A673 (cell line): ENCODE measurements at places on chromosomes 6 and 20.

DNA sequence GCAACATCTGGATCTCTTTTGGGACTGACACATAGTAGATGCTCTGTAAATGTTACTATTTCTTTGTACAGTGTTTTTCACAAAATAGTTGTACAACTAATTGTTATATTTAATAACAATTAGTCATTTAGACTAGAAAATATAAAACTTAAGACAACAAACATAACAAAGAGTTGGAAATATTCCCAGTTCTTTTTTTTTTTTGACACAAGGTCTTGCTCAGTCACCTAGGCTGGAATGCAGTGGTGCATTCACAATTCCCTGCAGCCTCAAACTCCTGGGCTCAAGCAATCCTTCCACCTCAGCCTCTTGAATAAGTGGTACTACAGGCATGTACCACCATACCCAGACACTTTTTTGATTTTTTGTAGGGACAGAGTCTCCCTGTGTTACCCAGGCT, 105.8 kb downstream of the UTRN start:
- no peak for DNase-seq

- no peak for DNase-seq
Measured at GRCh38 chr20:63791497-63792156, 39.4 kb downstream of the ZBTB46 start.

DNA sequence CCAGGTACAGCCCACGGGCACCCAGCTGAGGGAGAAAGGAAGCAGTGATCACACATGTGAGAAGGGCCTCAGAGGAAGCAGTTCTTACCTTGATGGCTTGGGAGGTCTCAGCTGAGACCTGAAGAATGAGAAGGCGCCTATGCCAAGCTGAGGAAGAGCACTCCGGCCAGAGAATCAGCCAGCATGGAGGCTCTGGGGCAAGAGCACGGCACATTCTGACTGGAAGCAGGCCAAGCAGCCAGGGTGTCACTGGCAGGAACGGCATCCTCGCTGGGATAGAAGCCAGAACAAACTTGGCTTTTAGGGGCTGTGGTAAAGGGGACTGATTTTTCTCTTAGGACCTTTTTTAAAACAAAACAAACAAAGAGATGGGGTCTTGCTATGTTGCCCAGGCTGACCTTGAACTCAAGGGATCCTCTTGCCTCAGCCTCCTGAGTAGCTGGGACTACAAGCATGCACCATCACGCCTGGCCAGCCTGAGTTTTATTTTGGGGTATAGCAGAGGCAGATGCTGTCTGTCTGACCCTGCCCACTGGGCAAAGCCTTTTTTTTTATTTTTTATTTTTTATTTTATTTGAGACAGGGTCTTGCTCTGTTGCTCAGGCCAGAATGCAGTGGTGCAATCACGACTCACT, 17.6 kb downstream of the GHRH start:
- no peak for DNase-seq

GRCh38 chr6:108363113-108363512, 68.3 kb downstream of the AFG1L start:
- DNase-seq, result no peak

GRCh38 chr6:170116636-170117035, 174.2 kb downstream of the DLL1 start:
- DNase-seq, result no peak

GRCh38 chr6:168040856-168041496, 38.0 kb downstream of the FRMD1 start:
- DNase-seq, result no peak

GRCh38 chr6:98514073-98514720, 320.2 kb upstream of the POU3F2 start:
- DNase-seq, result peak; percentile 14

- peak; percentile 85 for DNase-seq
Measured at GRCh38 chr6:84137051-84137375, 90.4 kb downstream of the CEP162 start.

- DNase-seq, result no peak
Measured at GRCh38 chr6:3874069-3874468, 24.9 kb downstream of the FAM50B start.

DNA sequence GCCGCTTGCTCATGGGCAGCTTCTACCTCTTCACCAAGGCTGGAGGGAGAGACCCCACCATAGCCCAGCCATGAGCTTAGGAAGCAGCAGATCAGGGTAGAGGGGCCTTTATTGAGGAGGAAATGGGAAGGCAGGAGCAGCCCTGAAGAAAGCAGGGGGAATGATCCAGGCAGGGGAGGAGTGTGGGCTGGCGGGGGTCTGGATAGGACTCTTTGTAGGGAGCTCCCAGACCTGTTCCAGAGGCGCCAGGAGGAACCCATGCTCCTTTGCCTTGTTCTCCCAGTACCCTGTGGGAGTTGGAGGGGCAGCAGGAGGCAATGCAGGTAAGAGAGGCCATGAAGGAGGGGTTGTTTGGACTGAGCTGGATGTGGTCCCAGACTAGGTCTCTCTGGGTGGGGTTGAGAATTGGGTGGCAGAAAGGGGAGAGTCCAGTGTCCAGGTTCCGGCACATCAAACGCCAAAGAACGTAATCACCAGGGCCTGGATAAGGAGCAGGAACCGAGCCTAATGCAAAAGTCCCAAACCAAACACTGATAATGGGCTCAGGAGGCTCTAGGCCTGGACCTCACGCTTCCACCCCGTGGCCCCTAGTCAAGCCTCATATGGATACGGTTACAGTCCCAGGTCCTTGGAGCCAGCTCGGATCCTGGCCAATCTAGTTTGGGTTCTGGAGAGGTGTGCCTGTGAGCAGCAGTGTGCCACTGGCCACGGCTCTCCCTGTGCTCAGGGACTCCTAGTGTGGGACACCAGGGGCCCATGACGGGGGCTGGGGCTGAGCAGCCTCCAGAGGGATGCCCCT, 12.1 kb upstream of the PGC start:
- DNase-seq, result no peak

DNA sequence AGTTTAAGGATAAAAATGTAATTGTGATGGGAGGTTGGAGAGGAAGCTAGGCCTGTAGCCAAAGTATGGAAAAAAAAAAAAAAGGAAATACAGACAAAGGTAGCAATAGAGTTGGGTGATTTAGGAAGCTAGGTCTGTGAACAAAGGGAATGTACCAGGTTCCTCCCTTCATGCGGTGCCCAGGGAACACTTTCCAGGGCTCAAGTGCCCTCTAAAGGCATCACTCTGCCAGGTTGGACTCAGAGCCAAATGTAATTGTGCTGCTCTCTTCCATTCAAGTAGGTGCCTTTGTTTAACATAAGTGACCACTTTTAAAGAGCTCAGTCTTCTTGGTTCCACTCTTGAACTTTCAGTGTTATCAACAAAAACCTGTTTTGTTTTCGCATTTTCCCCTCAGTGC, 159.7 kb upstream of the AHI1 start:
- DNase-seq, result no peak

DNA sequence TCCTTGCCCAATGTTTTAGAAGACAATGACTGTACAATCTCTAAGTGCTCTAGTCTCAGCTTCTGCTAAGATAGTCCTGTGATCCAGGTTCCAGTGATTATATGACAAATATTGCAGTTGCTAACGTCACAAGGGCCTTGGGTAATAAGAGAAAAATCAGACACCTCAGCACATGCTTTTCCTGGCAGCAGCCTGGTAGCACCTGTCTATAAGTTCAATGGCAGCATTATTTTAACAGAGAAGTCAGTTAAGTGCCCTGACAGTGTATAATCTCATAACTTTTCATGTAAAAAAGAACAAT, 121.3 kb upstream of the BCLAF1 start:
- no peak for DNase-seq

DNA sequence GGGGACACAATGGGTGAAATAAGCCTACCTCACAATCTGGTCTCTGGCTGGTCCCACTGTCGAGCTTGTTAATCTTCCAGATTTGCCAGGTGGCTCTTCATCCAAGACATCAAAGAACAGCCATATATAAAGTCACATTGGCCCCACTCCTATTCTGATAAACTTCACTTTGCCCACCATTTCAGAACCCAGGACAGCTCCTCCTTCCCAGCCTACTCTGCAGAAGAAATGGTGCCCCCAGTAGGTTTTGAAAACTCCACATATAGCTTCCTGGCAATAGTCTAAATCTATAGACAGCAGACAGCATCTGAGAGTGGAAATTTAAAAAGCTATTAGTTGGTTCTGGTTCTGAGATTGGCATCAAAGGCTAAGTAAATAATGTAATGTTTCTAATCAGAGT, 143.1 kb upstream of the PCSK2 start:
- DNase-seq, result peak; percentile 62

DNA sequence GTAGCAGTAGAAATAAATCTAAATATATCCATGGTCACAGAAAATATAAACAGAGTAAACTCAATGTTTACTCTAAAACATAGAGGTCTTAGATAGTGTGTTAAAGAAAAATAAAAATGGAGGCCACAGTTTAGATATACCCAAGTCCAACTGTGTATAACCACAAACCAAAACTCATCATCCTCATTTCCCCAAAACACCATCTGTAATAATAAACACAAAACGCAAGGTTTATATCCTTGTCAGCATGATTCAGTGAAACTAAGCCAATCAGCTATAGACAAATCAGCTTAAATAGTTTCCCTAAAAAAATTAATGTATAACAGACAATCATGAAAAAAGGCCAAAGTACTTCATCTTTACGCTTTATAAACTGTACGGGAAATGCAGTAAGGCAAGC, 2.7 kb upstream of the HACE1 start:
- DNase-seq, result no peak

- no peak for DNase-seq
Measured at GRCh38 chr6:110075406-110075805, 97.3 kb downstream of the GPR6 start.

DNA sequence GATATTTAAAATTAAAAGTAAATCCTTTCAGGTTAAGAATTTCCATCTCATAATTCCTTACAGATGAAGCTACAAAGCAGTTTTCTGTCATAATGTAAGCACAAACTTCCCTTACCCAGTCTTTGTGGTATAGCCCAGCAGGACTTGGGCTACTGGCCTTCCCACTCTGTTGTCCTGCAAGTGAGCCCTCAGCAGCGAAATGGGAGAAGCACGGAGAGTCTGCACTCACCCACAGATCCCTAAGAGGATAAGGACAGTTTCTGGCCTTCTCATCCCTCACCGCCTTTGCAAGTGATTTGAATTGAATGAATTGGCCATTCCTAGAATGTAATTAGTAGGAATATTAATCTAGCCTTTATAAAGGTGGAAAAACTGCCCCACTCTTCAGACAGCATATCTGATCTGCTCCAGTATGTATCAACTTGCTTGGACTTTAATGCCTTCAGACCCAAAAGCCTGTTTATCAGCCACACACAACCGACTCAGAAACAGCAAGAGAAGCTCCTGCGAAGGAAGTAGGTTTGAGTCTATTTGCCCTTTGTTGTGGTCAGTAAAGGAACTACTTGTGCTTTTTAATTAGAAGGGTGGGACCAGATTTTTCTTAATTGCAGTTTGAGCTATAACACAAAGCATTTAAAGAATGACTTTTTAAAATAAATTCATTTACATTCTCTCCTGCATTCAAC, 29.9 kb upstream of the PRDM1 start:
- no peak for DNase-seq

DNA sequence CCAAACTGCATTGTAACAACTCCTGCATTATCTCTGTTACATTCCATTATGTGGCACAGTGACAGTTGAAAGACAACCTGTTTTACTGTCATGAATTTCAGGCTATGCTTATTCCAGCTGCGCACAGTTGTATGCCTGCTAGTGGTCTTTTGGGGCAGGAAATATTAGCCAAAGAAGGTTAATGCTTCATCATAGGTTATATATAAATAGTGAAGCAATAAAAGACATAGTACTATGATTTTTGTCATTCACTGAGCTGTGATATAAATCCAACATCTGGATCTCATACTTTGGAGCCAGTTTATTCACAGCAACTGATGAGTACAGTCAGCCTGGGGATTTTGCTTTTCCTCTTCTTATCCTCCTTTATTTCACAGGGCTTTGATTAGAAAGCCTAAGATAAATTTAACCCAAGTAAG, 55.6 kb downstream of the FILIP1 start:
- DNase-seq, result no peak

GRCh38 chr20:2767768-2768631, 32.4 kb downstream of the CPXM1 start:
- no peak for DNase-seq

- no peak for DNase-seq
Measured at GRCh38 chr6:15303920-15304291, 58.0 kb downstream of the JARID2 start.

- DNase-seq, result no peak
Measured at GRCh38 chr6:52560462-52560861, 16.4 kb downstream of the TRAM2 start.

DNA sequence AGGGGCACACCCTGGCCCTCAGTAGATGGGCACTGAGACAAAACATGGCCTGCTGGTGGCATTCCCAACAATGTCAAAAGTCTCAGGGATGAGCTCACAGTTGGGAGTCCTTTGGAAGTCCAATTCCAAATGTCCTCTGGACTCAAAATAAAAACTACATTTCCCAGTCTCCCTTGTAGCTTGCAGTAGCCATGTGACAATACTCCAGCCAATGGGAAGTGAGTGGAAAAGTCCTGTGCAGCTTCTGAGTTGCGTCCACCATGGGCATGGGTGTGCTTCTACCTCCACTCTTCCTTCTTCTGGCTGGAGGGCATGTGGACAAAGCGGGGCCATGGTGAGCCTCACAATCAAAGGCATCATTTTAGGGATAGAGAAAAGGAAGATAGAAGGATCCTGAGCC, 5.8 kb upstream of the ADAM33 start:
- DNase-seq, result peak; percentile 45

DNA sequence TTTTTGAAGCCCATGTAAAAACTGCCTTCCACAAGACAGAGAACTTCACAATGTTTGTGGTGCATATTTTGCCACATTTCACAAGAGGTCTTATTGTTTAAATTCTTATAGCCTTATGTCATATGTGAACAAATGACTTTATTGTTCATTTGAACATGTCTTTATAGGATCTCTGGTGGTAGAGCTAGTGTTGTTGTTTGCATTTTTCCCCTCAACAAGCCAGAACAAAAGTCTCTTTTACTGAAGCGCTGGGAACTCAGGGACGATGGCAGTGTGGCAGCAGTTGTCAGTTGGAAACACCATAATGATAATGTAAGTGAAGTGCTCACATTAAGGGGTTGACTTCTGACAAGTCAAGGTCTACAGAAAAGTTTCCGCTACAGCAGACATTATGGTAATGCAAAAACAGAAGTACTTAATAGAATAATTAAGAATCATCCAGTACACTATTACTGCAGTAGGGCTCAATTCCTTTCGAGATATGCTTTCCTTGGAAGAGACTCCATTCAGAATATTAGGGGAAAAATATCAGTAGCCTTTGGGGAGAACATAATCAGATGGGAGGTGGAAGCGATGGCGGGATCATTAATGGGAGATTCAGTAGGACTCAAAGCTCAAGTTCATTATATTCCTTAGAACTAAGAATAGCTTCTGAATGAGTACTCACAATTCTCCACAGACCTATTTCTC, 180.0 kb downstream of the GJA10 start:
- no peak for DNase-seq

- DNase-seq, result no peak
Measured at GRCh38 chr6:22141241-22141745, 155.5 kb downstream of the PRL start.

DNA sequence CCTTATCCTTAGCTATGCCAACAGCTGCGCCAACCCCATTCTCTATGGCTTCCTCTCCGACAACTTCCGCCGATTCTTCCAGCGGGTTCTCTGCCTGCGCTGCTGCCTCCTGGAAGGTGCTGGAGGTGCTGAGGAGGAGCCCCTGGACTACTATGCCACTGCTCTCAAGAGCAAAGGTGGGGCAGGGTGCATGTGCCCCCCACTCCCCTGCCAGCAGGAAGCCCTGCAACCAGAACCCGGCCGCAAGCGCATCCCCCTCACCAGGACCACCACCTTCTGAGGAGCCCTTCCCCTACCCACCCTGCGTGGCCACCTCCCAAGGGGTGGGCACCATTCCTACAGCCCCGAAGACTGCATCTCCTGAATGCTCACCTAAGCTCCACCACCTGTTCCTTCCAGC, 1.3 kb downstream of the SSTR4 start:
- no peak for DNase-seq
